ENCODE measurements at places on chromosomes 3 and 15.

DNA sequence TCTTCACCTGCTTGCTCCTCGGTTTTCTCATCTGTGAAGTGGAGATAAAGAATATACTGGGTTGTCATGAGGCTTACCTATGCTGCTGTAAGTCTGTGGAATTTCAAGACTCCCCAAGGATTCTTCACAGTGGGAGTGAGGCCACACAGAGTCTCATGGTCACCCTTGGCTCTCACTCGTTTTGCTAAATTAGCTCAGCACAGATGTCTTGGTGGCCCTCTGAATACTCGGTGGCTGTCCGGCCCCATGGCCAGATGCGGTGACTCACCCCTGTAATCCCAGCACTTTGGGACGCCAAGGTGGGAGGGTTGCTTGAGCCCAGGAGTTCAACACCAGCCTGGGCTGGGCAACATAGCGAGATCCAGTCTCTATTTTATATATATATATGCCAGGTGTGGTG lies 5.0 kb upstream of the CHCHD6 start:
- no peak overlapping the region for H3K27ac ChIP-seq
- no peak for DNase-seq
- H3K27me3 ChIP-seq = peaks cover 26% of the 10 kb centered on the region
- peaks cover 3% of the 10 kb centered on the region for H3K4me1 ChIP-seq
- H3K4me3 ChIP-seq = no peak overlapping the region

GRCh38 chr3:13767896-13768295 lies 112.0 kb downstream of the WNT7A start:
- peaks cover 8% of the 10 kb centered on the region for H3K4me1 ChIP-seq
- H3K36me3 ChIP-seq = no peaks in the 10 kb centered on the region
- H3K27me3 ChIP-seq = peaks cover 10% of the 10 kb centered on the region

GRCh38 chr15:28903555-28903954 lies 17.8 kb downstream of the APBA2 start:
- peaks cover 4% of the 10 kb centered on the region for H3K36me3 ChIP-seq
- H3K27me3 ChIP-seq = no peaks in the 10 kb centered on the region
- H3K4me3 ChIP-seq = no peak overlapping the region
- no peak overlapping the region for H3K27ac ChIP-seq

- H3K27ac ChIP-seq = no peak overlapping the region
- peaks cover 4% of the 10 kb centered on the region for H3K4me1 ChIP-seq
- no peak for DNase-seq
- H3K36me3 ChIP-seq = no peaks in the 10 kb centered on the region
- H3K27me3 ChIP-seq = no peaks in the 10 kb centered on the region
- H3K4me3 ChIP-seq = no peak overlapping the region
These were observed 641.8 kb downstream of the FHIT start for GRCh38 chr3:60609446-60609845.

GRCh38 chr3:61832375-61833229 lies 271.2 kb downstream of the PTPRG start:
- H3K27me3 ChIP-seq = no peaks in the 10 kb centered on the region
- H3K36me3 ChIP-seq = no peaks in the 10 kb centered on the region
- peaks cover 20% of the 10 kb centered on the region for H3K4me1 ChIP-seq
- no peak for DNase-seq
- no peak overlapping the region for H3K4me3 ChIP-seq

DNA sequence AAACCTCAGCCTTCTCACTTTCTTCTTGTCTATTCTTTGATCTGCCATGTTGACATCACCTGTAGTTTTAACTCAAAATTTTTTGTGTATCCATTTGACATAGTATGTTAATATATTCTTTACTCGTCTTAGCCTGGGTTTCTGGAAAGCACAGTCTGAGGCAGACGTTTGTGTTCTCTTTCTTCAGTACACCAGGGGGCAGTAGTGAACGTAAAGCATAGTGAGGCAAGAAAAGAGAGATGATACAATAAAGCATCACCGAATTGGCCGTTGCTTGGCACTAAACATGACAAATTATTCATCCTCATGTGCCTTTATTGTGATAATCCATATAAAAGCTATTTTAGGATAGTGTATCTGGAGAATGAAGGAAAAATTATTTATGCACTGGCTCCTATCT lies 141.0 kb upstream of the MYRIP start:
- DNase-seq = no peak
- H3K36me3 ChIP-seq = no peaks in the 10 kb centered on the region
- H3K4me1 ChIP-seq = no peaks in the 10 kb centered on the region
- H3K27me3 ChIP-seq = no peaks in the 10 kb centered on the region
- no peak overlapping the region for H3K4me3 ChIP-seq
- H3K27ac ChIP-seq = no peak overlapping the region

Measured in progenitor cell of endocrine pancreas (in vitro differentiated cells).